ENCODE measurements at places on chromosomes 16 and 17. TPM values are rescaled to one million over a fixed set of nuclear protein-coding genes. Genes with fewer than 3 reads are reported as not detected.

DNA sequence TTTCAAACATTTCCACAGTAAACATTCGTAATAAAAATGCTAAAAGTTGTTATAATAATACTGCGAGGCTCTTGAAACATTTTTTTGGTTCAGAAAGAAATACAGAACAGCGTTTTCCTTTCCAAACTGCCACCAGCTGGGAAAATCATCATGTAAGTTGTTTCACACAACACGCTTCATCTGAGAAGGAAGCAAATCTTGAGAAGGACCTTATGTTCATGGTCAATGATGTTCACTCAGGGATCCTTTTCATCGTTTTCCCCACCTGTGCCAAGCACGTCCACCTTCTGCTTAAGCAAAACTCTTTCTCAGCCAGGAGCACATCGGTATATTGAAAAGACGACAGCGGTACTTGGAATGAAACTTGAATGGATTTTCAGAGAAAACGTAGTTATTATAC is 274.5 kb upstream of the ELAC2 start:
- H3K27me3 ChIP-seq, result no peaks in the 10 kb centered on the region
- no peak overlapping the region for H3K27ac ChIP-seq
- H3K4me3 ChIP-seq, result no peak overlapping the region

DNA sequence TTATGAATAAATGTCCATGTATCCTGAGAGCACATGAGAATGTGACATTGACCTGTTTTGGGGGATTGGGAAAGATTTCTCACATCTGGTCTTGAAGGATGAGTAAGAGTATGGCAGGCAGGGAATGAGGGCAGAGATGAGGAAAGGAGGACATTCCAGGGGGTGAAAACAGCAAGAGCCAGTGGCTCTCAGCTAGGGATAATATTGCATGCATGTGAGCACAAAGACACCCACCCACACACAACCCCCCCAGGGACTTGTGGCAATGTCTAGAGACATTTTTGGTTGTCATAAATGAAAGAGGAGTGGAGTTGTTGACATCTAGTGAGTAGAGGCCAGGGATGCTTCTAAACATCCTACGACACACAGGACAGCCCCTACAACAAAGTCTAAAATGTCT is 6.0 kb downstream of the MYO1D start:
- peak overlapping the region; percentile 60 for H3K27ac ChIP-seq
- no peak overlapping the region for H3K4me3 ChIP-seq
- no peaks in the 10 kb centered on the region for H3K27me3 ChIP-seq

DNA sequence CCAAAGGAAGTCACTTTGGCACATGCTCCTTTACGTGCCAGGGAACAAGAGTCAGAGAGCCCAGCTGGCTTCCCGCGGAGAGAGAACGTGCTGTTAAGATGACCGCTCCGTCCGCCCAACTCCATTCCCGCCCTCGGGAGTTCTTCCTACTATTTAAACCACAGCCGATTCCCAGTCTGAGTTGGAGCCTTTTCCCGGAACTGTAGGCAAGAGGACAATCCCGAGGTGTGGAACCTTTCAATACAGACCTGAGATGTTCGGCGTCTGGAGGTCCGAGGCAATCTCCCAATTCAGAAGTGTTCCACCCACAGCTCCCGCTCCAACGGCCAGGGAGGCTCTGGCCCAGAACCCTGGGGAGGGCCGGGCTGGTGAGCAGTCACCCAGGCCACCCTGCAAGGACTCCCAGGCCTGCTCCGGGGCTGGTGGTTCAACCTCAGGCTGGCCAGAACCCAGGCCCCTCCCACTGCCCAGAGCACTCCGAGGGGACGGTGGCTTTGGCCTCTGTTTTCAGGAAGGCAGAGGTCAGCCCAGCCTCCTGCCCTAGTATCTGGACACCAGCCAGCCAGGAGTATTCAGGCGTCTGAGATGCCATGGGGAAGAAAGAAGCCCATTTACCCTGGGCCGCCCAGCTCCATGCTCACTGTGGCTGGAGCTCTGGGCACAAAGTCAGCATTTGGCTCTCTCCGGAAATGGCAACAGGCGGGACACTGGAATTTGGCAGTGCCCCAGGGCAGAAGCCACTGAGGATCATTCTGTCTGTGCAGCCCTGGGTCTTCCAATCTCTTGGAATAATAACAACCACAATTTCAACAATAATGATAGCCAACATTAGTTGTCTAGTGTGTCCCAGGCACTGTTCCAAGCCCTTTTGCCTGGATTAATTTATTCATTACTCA is 21.4 kb downstream of the EMP2 start:
- peaks cover 24% of the 10 kb centered on the region for H3K4me1 ChIP-seq
- peak overlapping the region; percentile 18 for H3K4me3 ChIP-seq
- H3K36me3 ChIP-seq, result peaks cover 11% of the 10 kb centered on the region
- DNase-seq, result no peak
- no peaks in the 10 kb centered on the region for H3K27me3 ChIP-seq

DNA sequence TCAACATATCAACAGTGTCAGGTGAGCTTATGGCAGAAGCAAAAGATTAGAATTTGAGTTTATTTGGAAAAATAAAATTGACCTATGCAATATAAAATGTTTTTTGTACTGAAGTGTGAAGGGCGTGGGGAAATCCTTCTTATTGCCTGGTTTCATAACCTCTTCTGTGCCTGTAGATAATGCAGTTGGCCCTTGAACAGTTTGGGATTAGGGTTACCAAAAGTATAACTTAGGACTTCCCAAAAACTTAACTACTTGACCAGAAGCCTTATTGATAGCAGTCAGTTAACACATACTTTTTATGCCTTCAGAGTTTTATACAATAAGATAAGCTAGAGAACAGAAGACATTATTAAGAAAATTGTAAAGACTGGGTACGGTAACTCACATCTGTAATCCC is 66.0 kb downstream of the TMC6 start:
- H3K4me1 ChIP-seq, result peaks cover 18% of the 10 kb centered on the region
- no peak overlapping the region for H3K27ac ChIP-seq
- no peak overlapping the region for H3K4me3 ChIP-seq
- peaks cover 4% of the 10 kb centered on the region for H3K36me3 ChIP-seq

DNA sequence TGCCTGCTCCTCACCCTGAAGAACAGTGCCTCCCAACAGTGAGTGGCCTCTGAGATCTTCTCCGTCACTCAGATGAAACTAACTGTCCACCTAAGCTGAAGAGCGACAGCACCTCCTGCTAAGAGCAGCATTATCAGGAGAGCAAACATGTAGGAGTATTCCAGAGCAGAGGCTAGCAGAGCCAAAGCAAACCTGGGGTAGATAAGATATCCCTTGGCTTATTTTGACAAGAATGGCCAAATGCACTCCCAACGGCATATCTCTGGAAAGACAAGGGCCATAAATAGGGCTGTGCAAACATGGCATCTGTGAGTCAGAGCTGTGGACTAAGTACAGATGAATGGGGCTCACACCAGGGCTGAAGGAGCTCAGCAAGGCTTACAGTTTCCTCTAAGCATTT is 96.3 kb downstream of the NDEL1 start:
- DNase-seq, result no peak
- H3K27ac ChIP-seq, result no peak overlapping the region
- H3K4me1 ChIP-seq, result no peaks in the 10 kb centered on the region
- no peak overlapping the region for H3K4me3 ChIP-seq
- peaks cover 18% of the 10 kb centered on the region for H3K36me3 ChIP-seq

- H3K27me3 ChIP-seq, result no peaks in the 10 kb centered on the region
- H3K4me3 ChIP-seq, result no peak overlapping the region
- peak overlapping the region; percentile 15 for H3K27ac ChIP-seq
- DNase-seq, result no peak
Observed at GRCh38 chr17:72514891-72515290, 394.1 kb downstream of the SOX9 start.

DNA sequence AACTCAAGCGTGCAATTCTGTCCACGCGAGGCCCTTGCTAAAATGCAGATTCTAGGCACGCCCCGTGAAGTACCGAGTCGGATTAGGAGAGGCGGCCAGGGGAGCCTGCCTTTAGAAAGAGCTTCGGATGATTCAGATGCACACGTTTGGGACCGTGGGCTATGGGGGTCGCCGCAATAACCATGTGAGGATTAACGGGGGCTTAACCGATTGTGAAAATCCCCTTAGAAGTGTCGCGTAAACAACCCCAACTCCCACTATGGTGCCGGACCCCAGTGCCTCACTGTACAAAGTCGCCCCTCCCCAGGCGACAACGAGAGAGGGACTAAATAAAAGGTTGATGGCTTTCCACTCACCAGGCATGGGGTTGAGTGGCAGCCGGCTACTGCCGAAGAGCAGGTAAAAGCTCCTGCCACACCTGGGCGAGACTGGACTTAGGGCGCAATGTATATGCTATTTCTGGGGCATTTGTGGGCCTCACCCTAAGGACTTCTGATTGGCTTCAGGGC is 635 bp upstream of the SP2 start:
- H3K27ac ChIP-seq, result peak overlapping the region; percentile 94
- DNase-seq, result no peak
- H3K36me3 ChIP-seq, result no peaks in the 10 kb centered on the region
- H3K27me3 ChIP-seq, result no peaks in the 10 kb centered on the region
- H3K4me3 ChIP-seq, result peak overlapping the region; percentile 94
- H3K4me1 ChIP-seq, result peaks cover 31% of the 10 kb centered on the region

GRCh38 chr16:89955001-89955685 is 6.6 kb downstream of the DEF8 start:
- H3K4me3 ChIP-seq, result no peak overlapping the region
- DNase-seq, result no peak
- peaks cover 2% of the 10 kb centered on the region for H3K4me1 ChIP-seq
- peaks cover 24% of the 10 kb centered on the region for H3K36me3 ChIP-seq
- no peaks in the 10 kb centered on the region for H3K27me3 ChIP-seq
- H3K27ac ChIP-seq, result no peak overlapping the region

DNA sequence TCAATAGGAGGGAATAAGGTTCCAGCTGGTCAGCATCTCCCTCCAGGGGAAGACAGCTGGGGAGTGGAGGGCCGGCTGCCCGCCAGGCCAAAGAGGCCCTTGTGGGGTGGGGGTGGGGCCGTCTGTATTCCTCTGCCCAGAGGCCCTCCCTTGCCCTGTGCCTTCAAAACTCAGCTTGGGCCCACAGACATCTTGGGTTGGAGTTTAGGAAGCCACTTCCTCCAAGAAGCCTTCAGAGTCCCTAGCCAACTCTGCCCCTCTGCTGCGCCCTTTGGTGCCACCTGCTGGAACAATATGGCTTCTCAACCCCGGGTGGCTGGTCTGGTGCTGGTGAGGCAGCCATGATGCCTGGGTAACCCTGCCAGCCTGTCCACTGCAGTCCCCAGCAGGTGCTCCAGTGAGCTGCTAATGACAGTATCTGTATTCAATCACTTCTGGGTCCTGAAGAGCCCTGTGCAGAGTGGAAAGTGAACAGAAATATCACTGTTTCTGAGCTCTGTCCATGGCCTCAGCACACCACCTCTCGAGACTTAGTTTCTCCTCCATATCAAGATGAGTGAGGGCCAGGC is 16.7 kb downstream of the HSD11B2 start:
- no peak for DNase-seq
- H3K36me3 ChIP-seq, result peaks cover 10% of the 10 kb centered on the region
- H3K27me3 ChIP-seq, result no peaks in the 10 kb centered on the region
- no peak overlapping the region for H3K4me3 ChIP-seq
- no peak overlapping the region for H3K27ac ChIP-seq

DNA sequence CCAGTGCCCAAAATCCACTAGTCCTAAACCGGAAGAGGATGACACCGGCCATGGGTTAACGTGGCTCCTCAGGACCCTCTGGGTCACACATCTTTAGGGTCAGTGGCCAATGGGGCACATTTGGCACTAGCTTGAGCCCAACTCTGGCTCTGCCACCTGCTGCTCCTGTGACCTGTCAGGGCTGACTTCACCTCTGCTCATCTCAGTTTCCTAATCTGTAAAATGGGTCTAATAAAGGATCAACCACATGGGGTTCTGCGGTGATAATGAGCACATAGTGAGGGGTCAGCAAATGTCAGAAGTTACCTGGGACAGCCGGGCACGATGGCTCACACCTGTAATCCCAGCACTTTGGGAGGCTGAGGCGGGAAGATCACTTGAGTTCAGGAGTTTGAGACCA is 18.4 kb downstream of the QPRT start:
- no peak overlapping the region for H3K27ac ChIP-seq
- peaks cover 4% of the 10 kb centered on the region for H3K4me1 ChIP-seq
- no peak overlapping the region for H3K4me3 ChIP-seq
- H3K27me3 ChIP-seq, result no peaks in the 10 kb centered on the region

DNA sequence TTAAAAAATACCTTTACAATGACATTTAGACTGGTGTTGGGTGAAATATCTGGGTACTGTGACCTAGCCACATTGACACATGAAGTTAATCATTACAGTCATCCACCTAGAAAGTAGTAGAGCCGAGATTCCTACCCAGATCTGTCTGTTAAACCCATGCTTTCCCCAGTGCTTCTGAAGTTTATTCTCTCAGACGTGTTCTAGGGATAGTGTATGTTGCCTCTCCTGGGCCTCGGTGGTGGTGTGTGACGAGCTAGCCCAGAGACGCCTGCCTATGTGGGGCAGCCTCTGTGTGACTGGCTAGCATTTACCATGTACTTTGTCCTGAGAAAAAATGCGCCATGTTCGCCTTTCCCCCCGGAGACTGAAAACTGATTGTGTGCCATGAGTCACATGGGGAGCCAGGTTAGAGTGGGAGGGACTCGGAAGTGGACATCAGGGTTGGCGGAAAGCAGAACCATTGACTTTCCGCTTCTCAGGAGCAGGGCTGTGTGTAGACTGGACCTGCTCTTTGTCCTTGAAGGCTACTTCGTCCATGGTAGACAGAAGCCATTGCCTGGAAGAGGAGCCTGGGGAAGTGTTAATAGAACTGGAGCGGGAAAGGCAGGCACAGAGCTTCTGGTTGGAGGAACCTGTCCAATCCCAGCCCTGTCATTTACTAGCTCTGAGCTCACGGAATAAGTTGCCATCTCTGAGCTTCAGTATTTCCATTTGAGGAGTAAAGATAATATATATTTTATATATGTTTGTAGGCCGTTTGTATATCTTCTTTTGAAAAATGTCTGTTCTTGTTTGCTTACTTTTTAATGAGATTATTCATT is 235.5 kb downstream of the SNX29 start:
- H3K4me1 ChIP-seq, result peaks cover 6% of the 10 kb centered on the region
- H3K4me3 ChIP-seq, result no peak overlapping the region
- DNase-seq, result no peak
- H3K27ac ChIP-seq, result no peak overlapping the region

DNA sequence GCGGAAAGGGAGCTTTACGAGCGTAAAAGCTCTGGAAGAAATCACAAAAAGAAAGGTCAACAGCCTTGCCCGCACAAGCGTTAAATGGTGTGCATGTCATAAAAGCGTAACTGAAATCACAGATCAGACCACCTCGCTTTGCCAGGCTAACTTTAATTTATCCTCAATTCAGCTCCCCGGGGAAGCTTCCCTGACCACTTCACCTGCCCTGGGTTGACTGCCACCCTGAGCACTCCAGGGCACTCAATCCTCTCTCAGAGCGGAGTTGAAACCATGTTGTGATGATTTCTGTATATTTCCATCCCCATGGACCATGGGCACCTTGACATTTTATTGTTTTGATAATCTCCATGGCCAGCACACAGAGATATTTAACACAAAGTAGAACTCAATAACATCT is 16.1 kb upstream of the NAGS start:
- no peaks in the 10 kb centered on the region for H3K4me1 ChIP-seq
- no peak overlapping the region for H3K4me3 ChIP-seq
- no peak overlapping the region for H3K27ac ChIP-seq
- peaks cover 10% of the 10 kb centered on the region for H3K27me3 ChIP-seq
- no peaks in the 10 kb centered on the region for H3K36me3 ChIP-seq
- peak; percentile 28 for DNase-seq

KRTAP1-5 gene
- total RNA-seq, result not detected

SLC2A4 gene
- 0.30 TPM for total RNA-seq

CACNG5 gene
- not detected for total RNA-seq

RNF166 gene
- total RNA-seq, result 12.8 TPM

TXNDC17 gene
- 76.1 TPM for total RNA-seq

ARHGAP44 gene
- total RNA-seq, result 6.6 TPM

TMEM88 gene
- 1.9 TPM for total RNA-seq

HYDIN gene
- not detected for total RNA-seq

ACSM3 gene
- 1.9 TPM for total RNA-seq

TEDC2 gene
- 3.9 TPM for total RNA-seq

CA4 gene
- not detected for total RNA-seq

MPHOSPH6 gene
- total RNA-seq, result 13.5 TPM

OTOP3 gene
- not detected for total RNA-seq

TBC1D28 gene
- total RNA-seq, result not detected

All from chondrocyte (in vitro differentiated cells).